ENCODE measurements at places on chromosomes 2 and 18.
A peak's percentile ranks its signal among the peaks of the same experiment; 100 is the strongest.

DNA sequence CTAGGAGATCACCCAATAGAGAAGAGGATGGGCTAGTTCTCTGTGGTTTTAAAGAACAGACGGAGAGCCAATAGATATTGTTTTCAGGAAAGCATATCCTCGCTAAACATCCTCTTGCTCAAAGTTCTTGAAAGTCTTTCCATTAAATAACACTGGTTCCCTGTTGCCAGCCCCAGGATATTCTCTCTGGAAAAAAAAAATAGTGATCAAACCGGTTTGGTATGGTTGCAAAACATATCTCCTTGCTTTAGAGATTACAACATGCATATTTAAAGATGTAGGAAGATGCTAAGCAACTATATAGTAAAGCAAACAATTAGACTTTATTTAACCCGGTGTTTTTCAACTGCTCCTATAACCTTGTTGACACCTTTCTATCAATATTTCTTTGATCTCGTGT, 211.4 kb downstream of the CMPK2 start:
- no peak for DNase-seq

- DNase-seq, result no peak
These were observed 27.5 kb upstream of the HK2 start for GRCh38 chr2:74806355-74806839.

DNA sequence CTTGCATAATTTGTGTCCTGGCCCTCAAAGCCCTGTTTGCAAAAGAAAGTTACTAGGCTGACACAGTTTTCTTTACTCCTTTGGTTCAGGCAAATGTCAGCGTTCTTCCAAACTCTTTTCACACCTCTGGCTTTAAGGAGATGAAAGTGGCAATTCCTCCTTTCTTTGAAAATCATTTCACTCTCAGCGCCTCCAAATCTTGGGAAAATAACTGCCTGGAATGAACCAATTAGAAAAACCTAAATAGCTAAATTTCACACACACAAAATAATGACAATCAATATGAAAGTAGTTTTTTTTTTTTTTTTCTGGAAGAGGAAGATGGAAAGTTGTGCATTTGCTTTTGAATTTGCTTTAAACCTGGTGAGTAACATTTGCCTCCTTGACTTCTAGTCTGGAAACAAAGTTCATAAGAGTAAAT, 1.7 kb downstream of the MEIS1 start:
- DNase-seq, result no peak

- DNase-seq, result no peak
These were observed 68.0 kb downstream of the PXDN start for GRCh38 chr2:1676091-1676912.

DNA sequence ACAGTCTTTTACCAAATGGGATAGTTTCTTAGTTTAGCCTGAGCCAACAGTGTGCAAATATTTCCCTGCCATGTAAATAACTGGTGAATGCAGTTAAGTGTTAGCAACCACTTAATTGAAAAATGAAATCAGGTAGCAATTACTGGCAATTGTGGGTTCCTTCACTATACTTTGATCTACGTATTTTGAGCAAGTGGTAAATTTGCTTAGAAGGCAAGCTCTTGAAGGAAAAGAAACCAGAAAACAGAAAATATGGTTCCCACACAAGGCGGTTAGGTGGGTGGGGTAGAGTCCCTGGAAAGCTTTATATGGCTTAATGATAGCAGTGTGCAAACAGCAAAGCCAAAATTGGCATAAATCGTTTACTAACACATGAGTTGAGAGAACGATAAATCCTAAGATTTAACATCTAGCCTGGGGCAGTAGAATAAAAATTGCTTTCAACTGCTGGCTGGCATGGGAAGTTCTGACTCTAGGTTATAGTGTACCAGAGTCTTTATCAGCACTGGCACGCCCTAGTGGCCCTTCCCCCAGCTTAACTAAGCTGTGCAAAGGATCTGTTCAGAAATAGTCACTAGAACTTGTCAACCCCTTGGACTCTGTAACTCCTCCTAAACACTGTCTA, 17.0 kb downstream of the SLC9A2 start:
- DNase-seq, result no peak

DNA sequence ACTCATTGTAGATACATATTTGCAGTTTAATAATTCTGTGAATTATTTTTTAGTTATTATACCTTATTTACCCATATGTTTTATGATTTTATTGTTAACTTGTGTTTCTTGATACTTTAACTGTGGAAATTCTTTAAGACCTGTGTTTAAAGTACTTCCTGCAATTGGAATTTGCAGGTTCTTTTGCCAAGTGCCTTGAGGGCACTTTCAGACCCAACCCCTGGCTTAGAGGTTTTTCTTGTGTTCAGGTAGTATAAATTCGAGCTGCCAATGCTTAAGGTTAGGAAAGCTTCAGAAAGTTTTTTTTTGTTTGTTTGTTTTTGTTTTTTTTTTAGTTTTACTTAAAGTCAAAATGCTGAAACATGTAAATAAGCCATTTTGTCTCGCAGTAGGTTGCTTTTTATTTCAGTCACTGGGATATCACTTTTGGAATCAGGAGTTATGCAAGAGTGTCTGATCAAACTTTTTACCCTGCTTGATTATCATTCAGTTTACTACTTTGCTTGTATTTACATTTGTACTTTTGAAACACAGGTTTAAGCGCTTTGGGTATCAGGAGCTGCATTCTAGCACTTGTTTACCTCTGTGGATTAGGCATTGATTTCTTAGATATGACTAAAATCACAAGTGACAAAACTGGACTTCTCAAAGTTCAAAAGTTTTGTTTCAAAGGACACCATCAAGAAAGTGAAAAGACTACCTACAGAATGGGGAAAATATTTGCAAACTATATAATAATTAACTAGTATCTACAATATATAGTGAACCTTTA, 31.8 kb downstream of the TDRD15 start:
- DNase-seq, result no peak

DNA sequence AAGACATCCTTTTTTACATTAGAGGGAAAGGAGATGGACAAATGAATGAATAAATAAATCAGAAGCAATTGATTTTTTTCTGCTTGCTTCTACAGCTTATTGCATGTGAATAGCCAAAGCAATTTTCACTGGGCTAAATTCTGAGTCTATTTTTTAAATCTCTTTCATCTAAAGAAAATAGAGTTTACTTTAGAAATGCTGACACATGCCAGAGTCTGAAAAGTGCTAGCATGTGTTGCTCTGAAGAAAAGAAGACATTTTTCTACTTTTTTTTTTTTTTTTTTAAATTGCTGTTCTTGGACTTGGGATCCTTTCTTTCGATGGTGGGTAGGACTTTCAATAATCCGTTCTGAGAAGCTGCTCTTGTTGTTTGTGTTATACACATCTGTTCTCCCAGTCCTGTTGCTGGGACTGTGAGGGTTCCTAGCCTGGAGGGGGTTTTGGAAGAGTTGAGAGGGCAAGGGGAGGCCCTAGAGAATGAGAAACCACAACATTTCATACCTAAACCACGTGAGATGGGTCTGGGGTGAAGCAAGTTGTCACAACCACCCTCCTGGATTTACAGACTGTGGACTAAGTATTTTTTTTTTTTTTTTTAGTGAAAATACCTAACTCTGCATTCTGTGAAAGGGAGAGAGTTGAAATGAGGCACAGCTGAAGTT, 193.5 kb downstream of the PRKCE start:
- no peak for DNase-seq

GRCh38 chr2:46296216-46296839, 879 bp upstream of the EPAS1 start:
- peak; percentile 64 for DNase-seq

DNA sequence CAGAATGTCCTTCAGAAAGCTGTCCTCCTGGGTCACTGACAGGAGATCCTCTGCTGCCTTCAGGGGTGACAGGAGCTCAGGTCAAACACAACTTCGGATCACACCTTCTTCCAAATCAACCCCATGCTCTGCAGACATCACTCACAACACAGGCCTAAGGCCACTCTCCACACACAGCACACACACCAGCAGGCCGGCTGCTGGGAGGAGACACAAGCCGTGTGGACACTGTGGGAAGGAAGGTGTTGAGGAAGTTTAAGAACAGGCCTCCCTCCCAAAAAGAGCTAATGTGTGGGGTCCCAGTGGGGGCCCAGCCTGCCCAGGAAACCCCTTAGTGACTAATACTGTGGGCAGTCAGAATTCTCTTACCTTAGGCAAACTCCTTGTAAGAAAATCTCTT, 290.3 kb upstream of the ID2 start:
- no peak for DNase-seq
